ENCODE measurements at places on chromosomes 6 and 20.

GRCh38 chr20:63320041-63320511 is 27.1 kb downstream of the COL20A1 start:
- no peak for DNase-seq

GRCh38 chr6:4844108-4844507 is 67.9 kb downstream of the CDYL start:
- no peak for DNase-seq

DNA sequence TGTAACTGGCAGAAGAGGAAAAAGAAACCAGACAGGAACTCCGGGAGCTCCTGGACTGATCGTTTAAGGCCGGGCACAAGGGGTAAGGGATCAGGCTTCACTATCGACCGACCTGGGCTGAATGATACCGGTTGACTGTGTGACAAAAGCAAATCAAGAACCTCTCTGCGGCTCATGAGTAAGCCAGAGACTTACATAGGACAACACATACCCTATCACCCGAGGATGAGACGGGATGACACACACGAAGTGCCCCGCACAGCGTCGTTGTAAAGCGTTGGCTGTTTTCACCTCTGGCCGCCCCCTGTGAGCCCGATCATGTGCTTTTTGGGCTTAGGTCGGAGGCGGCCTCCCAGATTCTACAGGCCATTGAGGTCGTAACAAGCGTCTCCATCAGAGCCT is 695 bp upstream of the TGIF2 start:
- no peak for DNase-seq

DNA sequence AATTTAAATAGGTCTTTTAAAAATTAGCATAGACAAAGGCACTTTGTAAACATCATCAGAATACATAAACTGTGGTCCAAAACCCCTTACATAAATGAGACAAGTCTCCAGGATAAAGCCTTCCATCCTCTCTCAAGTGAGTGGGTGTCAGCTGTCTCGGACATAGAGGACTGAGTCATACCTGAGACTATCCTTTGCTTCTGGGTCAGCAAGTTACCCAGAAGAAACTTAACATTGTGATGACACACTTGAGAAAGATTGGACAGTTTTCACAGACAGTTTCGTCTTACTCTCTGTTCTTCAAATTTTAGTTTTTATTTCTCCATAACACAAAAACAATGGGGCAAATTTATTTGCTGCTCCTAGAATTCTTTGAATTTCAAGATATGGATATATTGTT is 838.0 kb downstream of the DHX35 start:
- no peak for DNase-seq

DNA sequence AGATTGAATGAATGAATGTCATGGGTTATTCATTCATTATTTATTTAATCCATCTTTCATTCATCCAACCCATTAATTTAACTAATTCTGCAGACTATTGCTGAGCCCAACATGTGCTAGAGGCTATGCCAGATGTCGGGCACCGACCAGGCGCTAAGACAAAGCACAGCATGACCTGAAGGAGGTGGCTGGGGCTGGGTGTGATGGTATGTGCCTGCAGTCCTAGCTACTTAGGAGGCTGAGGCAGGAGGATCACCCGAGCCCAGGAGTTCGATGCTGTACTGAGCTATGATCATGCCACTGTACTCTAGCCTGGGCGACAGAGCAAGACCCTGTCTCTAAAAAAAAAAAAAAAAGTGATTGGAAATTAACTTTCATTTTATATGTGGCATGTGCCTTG is 5.7 kb upstream of the SLC22A7 start:
- no peak for DNase-seq

DNA sequence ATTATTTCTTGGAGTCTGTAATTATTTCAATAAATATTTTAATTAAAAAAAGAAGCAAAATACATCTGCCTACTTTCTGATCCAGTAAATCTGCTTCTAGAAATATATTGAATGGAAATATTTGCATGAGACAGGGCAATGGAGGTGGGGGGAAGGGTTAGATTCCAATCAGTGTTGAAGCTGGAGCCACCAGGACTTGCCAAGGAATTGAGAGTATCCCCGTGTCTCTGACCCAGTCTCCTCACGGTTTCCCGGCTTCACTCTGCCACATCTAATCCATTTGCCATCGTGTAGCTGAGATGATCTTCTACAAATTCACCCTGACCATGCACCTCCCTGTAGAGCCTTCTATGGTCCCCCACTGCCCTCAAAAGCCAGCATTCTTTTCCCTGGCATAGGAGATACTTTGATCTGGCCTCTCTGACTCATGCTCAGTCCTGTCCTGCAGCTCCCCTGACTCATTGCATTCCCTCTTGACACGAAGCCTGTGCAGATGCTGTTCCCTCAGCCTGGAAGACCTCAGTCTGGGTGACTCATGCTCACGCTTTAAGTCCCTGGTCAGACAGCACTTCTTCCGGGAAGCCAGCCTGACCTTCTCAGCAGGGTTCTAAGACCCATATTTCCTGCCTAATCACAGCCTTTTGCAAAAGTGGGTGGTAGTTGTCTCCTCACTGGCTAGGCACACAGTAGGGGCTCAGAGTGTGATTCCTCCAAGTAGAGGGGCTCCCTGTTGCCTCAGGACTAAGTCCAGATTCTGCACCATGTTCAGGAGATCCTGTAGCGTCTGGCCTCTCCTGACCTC is 23.0 kb upstream of the FKBP1A start:
- DNase-seq: no peak

DNA sequence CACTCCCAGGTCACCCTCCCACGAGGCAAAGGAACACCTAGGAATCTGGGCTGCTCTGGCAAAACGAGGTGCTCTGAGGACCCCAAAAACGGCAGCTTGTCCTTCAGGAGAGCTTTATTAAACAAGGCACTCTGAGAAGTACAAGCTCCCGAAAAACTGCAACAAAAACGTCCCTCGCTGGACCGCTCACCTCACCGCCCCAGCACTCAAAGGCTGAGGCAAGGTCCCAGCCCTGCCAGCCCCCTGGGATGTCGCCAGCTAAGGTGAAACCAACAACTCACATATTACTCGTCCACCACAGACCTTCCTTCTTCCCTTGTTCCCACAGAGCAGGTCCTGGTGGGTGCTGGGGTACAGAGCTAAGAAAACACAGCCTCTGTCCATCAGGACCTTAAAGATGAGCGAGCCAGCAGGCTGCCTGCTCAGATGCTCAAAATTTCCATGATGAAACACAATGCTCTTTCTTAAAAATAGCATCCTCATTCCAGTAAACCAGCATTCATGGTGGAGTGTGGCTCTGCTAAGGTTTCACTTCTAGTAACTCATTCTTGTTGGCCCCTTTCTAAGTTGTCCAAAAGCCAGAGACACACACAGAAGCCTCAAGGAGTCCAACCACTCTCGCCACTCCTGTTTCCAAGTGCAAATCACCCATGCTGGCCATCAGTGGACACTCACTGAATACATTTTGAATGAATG is 35.9 kb downstream of the ATP9A start:
- DNase-seq: no peak

DNA sequence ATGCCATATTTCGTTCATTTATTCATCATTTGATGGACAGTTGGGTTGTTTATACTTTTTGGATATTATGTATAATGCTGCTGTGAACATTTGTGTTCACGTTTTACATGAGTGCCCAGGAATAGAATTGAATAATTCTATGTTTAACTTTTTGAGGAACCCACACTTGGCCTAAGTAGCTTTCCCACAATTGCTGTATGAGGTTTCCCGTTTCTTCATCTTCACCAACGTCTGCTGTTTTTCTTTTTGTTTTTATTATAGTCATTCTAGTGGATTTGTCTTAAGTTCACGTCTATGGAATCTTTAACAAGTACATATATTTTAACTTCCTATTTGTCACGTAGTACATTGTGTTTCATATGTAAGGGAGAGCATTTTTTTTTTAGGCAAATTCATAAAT is 110.3 kb downstream of the JARID2 start:
- no peak for DNase-seq

Measured in NCI-H1694 (cell line).